ENCODE measurements at places on chromosomes 7 and 10.

GRCh38 chr7:36245684-36246299, 92.7 kb downstream of the EEPD1 start:
- no peak for DNase-seq

DNA sequence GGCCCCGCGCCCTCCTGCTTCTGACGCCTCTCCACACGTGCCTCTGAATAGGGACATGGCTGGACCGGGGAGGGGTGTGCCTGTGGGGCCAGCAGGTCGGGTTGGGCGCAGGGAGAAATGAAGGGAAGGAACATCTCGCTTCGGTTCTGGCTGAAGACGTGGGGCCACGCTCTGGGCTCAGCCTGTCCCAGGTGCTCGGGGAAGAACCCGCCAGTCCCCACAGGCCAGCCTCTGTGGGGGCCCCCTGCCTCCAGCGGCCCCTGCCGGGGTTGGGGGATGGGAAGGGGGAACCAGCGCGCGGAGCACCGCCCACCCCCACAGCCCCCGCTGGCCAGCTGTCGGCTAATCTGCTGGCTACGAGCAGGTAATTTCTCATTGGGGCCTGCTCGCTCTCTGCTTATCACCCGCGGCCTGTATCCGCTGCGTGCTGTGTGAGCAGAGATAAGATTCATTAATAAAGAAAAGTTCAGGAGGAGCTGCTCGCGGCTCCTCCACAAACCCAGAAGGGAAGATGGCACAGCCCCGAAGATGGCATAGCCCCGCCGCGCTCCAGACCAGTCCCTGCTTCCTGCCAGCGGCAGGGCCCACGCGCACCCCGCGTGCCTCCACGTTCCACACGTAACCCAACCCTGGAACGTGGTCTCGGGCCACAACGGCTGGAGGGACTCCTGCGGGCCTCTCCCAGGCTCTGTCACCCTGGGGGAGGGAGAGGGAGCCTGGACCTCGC, 186.2 kb downstream of the ELFN1 start:
- DNase-seq, result no peak

DNA sequence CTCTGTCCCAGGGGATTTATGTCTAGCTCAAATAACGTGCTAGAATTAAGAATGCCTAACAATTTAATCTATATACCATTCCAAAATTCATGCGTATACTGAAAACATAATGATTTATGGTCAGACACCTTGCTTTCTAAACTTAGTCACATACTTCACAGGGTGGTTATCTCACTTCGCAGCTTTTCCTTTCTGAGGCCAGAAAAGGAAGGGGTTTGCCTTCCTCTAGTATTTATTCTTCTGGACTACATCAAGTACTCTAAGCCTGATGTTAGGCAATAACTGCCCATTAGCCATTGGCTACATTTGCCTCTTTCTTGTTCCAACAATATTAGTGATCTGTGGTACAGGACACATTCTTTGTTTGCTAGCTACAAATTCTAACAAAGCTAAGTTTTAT, 72.6 kb upstream of the FHIP2A start:
- DNase-seq, result no peak

DNA sequence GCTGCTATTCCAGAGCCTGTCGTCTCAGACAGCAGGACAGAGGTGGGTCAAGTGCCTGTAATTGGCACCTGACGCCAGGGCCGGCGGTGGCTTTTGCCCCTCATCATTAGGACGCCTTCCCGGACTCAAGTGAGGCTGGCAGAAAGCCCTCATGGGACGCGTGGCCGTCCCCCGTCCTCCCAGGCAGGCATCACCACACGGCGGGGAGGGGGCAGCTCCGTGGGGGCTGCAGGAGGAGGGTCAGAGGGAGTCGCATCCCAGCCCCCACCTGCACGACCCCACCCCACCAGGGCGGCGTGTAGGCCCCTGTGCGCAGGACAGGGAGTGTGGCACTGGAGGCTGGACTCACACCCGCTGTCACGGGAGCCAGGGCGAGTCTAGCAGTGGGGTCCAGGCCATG, 16.3 kb downstream of the CFAP46 start:
- no peak for DNase-seq

DNA sequence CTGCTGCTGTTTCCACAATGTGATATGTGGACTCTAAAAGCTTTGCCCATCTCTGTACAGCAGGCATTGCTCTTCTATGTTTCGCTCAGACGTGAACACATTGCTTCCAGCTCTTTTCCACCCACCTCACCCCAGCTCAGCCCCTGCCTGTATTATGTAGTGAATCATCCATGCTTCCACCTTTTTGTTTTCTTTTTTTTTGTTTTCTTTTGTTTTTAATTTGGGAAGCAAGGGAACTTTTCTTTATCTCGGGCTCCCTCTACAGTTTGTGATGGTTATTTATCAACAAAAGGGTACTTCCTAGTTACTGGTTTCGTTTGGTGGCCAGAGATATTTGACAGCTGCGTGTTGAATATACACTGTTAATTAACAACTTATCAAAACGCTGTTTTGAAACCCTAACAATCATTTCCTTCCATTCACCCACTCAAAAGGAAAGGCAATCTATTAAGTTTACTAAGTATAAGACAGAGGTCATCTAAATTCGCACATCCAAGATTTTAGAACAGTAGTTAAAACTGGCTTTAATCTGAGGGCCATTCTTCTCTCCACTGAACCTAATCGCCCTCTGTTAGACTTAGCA, 127.9 kb upstream of the STK17A start:
- no peak for DNase-seq

GRCh38 chr10:46057038-46057437, 11.0 kb upstream of the MSMB start:
- no peak for DNase-seq

GRCh38 chr7:39733881-39734632, 110.7 kb downstream of the RALA start:
- DNase-seq, result no peak

- no peak for DNase-seq
These were observed 41.6 kb downstream of the ANXA8 start for GRCh38 chr10:47442351-47442750.

DNA sequence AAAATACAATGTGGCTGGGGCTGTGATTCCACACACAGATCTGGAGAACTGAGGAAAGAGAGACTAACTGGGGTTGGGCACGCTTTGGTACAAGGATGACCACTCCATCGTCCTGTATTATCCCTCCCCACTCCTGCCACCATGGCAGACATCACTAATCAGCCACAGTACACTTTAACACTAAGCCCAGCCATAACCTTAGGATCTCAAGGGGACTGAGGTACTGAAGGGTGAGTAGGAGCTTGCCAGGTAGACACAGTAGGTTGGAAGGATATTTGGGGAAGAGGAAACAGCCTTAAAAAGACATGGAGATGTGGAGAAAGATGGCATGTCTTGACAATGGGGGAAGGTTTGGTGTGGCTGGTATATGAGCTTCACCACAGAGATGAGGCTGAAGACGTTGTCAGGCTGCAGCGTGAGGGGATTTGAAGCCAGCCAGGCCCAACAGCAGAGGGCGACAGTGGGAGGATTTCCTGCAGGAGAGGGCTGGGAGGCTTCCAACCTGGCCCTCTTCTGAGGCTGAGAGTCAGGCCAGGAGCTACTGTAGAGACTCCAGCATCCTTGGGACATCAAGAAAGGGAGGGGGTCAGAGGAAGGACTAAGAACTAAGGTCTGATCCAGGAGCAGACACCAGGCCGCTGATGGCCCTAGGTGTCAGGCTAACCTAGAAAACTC, 58.6 kb upstream of the COL13A1 start:
- no peak for DNase-seq

GRCh38 chr10:33290321-33291052, 44.0 kb downstream of the NRP1 start:
- DNase-seq, result no peak

GRCh38 chr7:55517191-55517633, 55.1 kb downstream of the VOPP1 start:
- DNase-seq, result no peak

DNA sequence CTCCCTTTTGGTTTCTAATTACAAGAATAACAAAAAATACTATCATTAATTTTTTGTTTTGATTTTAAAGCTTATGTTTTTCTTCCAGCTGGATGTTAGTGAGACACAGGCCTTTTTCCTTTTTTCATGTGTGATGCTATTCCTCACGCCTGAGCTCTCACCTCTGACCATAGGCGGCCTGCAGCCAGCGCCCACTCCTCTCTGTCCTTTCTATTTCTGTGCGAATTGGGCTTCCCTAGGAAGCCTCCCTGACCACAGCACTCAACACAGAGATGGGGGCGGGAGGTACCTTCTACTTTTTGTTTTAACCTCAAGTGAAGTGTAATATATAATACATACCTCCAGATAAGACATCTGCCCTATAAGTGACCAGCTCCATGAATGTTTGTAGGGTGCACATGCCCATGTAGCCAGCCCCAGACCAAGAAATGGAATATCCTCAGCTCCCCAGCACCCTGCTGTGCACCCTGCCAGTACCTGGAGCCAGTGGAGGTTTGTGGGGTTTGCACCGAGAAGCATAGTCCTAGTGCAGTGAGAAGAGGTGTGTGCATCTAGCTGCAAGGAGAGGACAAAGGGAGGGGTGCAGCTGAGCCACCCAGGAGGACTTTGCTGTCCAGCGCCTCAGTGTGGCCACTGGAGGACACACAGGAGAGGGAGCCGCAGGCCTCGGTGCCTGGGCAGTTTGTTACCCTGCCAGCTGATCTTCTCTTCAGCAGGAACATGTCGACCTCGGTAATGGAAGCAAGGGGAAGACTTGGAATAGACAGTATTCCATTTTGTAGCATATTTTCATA, 38.5 kb downstream of the BNIP3 start:
- DNase-seq, result no peak

DNA sequence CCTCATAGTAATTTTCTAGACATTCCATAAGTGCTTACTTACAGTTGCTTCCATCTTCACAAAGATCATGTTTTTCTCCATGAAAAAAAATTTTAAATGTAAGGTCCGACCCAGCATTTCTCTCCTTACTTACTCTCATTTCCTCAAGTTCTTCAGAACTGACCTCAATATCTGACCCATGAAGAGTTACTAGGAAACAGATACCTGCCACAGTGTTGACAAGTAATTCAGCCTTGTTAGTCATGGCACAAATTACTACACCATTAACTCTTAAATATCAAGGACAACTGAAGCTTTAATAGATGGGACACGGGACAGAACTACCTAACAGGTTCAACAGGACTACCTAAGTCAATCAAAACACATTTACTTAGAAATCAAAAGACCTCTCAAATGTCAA, 316.2 kb downstream of the POM121L12 start:
- DNase-seq, result no peak

DNA sequence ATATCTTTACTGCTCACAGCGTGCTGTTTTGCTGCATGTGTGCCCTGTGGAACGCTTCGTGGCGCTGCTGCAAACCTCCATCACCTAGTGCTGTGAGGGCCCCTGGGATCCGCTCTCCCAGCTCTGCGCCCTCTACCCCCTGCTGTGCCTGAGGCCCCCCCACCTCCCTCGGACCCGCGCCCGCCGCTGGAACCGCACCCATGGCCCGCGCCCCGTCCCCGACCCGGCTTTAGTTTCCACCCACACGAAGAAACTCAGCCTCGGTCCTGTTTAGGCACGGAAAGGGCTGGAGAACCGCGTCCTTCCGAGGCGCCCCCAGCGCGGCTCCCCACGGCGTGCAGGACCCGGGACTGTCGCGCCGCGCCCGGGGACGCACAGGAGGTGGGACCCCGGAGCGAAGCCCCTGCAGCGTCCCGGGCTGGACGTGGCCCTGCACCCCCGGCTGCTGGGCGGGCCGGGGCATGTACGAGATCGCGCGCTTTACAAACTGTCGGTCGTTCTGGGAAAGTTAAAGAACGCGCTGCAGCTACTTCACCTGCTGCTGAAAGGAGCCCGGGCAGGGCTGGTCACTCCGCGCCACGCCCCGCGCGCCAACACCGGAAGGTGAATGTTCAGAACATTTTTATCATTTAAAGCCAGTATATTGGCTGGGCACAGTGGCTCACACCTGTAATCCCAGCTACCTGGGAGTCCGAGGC, 54.3 kb downstream of the BMS1 start:
- no peak for DNase-seq

- DNase-seq, result no peak
These were observed 3.5 kb upstream of the ZNF282 start for GRCh38 chr7:149191851-149192250.

DNA sequence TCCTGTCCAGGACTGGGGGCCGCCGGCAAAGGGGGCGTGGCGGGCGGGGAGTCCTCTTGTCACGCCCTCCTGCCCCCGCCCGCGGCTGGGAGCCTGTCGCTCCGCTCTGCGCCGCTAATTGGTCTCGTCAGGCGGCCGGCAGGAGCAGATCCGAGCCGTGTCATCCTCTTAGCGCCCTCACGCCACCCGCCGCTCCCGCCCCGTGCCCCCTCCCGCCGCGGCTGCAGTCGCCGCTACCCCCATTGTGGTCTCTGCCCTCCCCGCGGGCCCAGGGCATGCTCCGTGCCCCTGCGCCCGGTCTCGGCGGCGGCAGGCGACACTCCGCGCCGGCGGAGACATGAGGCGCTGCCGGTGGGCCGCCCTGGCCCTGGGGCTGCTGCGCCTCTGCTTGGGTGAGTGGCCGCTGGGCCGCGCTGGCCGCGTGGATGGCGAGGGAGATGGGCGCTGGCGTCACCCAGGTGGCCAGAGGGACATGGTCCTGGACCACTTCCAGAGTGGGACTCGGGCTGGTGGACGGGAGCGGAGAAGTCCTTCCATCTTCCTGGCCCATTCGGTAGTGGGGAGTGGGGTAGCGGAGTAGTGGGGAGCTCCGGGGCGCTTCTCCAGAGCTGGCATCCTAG, at the start of gene CDHR1:
CDHR1 (plus strand) TSS at position 114 of the 620 bp plus-strand sequence; CDS start at position 338, 224 bp downstream.
- peak; percentile 48 for DNase-seq

- no peak for DNase-seq
These were observed 156.1 kb downstream of the ADK start for GRCh38 chr10:74307061-74307651.

DNA sequence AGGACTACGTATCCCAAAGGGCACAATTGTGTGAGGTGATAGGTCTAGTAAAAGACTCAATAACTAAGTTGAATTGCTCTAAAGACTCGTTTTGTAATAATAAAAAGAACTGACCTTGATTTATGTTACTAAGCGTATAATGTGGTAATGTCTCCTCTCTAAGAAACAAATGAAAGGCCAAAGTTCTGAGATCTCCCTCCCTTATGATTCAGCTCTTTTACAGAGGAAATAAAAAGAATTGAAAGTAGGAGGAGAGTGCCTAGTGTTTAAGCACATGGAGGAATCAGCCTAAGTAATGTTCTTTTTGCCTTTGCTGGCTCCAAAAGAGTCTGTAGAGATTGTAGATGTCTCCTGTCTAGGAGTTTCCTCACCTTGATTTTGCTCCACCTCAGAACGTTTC, 98.0 kb downstream of the ARL4A start:
- DNase-seq, result no peak

- no peak for DNase-seq
These were observed 101.1 kb downstream of the BTAF1 start for GRCh38 chr10:92024700-92025099.

- DNase-seq, result no peak
These were observed 98.0 kb downstream of the KAT6B start for GRCh38 chr10:74924251-74924963.

DNA sequence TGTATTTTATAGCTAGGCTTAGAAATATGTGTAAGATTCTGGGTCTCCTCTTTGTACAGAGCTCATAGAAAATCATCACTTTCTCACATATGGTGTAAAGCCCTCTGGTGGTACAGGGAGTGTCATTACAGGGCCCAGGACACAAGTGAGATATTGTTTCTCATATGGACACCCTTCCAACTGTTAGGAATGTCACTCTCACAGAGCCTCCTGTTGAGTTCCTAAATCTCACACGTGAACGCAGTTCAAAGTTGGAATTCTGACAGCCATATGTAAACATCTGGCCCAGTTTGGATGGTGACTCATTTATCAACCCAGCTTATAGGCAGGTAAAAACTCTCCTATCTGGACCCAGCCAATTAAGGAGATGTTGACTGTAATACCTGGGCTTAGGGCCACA, 35.4 kb upstream of the ZNF107 start:
- no peak for DNase-seq

- no peak for DNase-seq
These were observed 185.4 kb downstream of the CACNA2D1 start for GRCh38 chr7:82258181-82258580.

Data from stimulated activated CD8-positive, alpha-beta memory T cell treated with anti-CD3 and anti-CD28 coated beads, Interleukin-12 subunit alpha, Interleukin-12 subunit beta, amount 100 ng/mL, for 4 hours (primary cell).